ENCODE measurements at places on chromosomes 13 and 19.

DNA sequence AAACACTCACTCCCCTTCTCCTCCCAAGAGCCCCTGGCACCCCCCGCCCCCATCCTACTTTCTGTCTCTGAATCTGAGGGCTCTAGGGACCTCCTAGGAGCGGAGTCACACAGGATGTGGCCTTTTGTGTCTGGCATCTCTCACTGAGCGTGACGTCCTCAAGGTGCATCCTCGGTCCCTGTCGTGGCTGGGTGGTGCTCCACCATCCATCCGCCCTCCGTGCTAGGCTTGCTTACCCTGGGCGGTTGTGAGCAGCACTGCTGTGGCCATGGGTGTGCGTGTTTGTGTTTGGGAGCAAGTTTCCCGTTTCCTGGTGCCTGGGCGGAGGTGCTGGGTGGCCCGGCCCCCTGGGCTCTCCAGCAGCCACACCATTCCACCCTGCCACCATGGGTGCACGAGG is 12.2 kb downstream of the PLEKHJ1 start:
- no peak for DNase-seq

DNA sequence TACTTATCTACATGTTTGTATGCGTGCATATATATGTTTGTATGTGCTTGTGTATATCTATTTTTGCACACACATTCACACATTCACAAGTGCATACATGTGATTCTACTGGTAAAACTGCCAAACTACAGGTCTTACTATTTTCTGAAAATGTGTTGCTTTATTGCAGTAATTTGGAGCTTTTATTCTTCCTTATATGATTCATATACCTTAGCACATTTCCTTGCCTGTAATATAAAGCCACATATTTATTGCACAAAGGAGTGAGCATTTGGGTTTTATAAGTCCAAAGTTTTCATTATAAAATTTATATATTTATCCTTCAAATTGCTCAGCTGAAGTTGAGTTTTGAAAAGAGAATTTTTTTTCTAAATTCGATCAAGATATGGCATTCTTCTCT is 1120.4 kb upstream of the PCDH9 start:
- no peak for DNase-seq

DNA sequence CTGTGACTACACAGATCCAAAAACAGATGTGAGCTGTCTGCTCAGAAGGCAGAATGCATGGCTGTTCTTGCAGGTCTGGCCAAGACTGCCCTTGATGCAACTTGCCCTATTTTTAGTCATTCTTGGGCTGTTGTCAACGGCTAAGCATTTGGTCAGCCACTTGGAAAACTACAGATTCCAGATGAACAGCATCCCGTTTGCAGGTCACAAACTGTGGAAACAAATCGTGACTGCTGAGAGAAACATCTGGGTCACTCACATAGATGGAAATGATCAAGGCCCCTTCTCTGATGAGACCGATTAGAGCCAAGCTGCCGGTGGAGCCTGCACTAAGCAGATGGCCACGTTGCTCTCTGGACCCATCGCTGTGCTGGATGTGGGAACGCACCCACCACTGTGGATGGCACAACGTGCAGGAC is 15.4 kb upstream of the METTL21C start:
- no peak for DNase-seq

DNA sequence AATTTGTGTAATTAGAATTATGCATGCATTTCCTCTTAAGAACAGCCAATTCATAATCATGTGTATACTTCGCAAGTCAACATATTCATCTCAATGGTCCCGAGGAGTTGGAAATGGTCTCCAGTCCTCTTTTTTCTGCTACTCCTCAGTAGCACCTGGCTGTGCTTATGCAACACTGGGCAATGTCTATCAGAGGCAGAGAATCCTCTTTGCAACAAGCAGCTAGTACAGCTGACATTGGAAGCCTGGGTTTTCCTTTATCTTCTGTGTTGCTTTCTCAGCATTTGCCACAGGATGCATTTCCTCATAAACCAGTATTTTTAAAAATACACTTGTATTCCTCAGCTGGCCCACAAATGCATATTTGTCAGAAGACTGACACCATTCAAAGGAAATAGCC is 405.3 kb upstream of the GPC6 start:
- no peak for DNase-seq

DNA sequence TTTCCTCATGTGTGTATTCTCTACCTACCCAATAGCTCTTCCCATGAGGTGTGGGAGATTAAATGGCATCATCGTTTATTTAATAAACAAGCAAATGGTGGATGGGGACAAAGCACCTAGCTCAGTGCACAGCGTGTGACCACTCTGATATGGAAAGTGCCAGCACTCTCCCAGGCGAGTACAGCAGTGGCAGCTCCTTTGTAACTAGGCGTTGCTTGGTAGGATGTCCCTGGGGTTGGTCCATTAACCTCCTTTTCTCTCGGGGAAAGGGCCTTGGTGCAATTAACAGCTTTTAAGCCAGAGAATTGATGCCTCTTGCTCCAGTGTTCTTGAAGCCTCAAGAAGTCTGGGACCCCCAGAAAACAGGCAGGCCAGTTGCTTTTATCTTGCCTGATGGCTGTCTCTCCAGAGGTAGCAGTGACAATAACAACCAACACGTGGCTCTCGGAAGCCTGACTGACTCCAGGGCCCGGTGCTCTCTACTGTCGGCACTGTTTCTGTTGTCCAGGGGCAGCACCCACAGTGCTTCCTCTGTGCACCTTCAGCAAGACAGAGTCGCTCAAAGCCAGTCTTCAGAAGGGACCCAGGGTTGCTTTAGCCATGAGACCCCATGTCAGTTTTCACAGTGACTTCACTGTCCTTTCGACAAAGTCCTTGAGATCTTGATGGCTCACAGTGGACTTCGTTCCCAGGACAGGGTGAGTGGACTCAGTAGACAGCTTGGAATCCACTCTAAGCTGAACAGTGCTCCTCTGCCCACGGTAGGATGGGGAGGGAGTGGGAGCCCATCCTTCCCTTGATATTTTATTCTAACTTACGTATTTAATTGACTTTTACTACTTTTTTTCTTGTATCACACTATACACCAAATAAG is 33.9 kb upstream of the NPAS1 start:
- DNase-seq, result no peak

GRCh38 chr19:13008926-13009787 is 13.9 kb downstream of the NFIX start:
- no peak for DNase-seq

GRCh38 chr13:31545616-31546015 is 193.7 kb upstream of the RXFP2 start:
- no peak for DNase-seq

DNA sequence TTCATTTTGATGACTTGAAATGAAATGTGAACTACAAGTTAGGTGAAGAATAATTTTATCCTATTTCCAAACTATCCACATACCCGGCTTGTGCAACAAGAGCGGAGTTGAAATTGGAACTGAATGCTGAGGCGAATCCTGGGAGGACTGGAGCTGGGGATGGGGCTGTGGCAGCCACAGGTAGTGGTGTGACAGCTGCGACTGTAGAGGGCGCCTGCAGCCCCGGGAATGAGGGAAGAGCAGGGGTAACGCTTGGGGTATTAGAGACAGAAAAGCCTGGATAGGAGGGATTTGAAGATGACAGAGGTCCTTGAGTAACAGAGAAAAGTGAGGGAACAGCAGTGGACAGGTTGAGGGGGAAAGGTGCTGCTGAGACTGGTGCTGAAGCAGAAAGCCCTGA is 22.0 kb upstream of the STOML3 start:
- no peak for DNase-seq

GRCh38 chr13:80841414-80841813 is 500.5 kb upstream of the SPRY2 start:
- DNase-seq, result no peak

DNA sequence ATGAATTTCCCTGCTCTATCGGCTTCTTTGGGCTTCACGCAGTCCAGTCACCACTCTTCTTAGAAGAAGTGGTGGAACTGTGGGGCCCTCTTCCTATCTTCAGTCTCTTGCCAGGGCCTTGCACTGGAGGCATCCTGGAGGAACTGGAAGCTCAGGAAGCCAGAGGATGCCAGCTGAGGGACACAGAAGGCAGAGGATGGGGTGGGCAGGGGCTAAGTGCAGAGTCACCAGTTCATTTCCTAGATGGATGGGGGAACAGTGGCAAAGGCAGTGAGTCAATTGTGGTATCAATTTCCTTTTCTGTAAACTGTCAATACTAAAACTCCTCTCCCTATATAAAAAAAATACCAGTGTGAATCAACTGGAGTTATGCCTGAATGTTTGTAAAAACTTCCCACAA is 419.7 kb downstream of the KLF12 start:
- no peak for DNase-seq

- peak; percentile 27 for DNase-seq
Observed at GRCh38 chr19:47179653-47180310, 49.1 kb downstream of the SAE1 start.

DNA sequence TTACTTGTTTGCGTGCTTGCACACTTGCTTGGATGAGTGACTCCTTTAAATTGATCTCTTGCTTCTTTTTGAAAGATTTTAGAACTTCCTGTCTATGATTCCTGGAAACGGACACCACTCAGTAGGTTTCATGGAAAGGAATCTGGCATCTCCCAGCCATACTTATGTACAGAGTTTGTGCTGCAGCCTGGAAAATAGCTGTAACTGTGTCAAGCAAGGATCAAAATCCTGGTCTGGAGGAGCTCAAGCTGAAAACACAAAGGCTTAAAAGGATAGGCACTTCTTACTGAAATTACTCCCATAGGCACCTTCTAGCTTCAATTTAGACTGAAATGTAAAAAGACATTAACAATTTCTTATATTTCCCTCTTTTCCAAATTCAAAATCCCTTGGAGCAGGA is 1.4 kb upstream of the FREM2 start:
- no peak for DNase-seq

DNA sequence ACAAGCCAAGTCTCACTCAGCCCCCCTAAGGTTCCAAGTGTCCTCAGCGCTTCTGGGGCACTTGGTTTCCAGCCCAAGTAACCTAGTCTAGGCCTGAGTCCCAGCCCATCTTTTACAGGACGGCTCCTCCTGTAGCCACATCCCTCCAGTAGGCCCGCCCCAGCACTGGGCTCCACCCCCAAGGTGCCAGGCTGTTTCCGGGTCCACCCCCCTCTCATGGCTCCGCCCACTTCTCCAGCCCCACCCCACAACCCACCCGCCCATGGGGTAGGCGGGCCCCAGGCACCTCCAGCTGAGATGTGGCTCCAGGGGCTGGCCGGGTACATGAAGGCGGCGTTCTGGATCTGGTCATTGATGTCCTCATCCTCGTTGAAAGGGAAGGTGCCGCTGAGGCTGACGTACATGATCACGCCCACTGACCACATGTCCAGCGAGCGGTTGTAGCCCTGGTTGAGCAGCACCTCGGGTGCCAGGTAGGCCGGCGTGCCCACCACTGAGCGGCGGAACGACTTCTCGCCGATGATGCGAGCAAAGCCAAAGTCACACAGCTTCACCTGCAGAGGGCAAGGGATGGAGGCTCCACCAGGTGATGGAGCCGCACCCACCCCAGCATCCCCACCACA is 17.2 kb upstream of the DACT3 start:
- DNase-seq, result peak; percentile 72

DNA sequence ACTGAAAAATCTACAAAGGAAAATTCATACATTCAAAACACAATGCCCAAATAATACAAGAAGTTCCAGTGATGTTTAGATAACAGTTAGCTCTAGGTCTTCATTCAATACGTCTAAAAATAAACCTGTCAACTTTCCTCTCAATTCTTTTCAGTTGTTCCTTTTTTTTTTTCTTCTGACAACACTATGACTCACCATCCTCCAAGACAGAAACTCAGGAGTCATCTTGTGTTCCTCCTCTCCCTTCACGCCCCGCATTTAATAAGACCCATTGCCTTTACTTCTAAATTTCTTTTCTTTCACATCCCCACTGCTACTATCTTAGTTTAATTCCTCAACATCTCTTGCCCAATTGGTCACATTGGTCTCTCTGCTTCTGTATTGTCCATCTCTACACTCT is 759.9 kb downstream of the GPC5 start:
- DNase-seq, result no peak

GRCh38 chr19:17996826-17997316 is 11.1 kb upstream of the ARRDC2 start:
- peak; percentile 85 for DNase-seq
